ENCODE measurements at places on chromosomes 1 and 21.

GRCh38 chr1:244163861-244164510, 112.9 kb downstream of the ZBTB18 start:
- no peak for DNase-seq

- DNase-seq: no peak
Measured at GRCh38 chr21:46366561-46366960, 42.6 kb downstream of the PCNT start.

DNA sequence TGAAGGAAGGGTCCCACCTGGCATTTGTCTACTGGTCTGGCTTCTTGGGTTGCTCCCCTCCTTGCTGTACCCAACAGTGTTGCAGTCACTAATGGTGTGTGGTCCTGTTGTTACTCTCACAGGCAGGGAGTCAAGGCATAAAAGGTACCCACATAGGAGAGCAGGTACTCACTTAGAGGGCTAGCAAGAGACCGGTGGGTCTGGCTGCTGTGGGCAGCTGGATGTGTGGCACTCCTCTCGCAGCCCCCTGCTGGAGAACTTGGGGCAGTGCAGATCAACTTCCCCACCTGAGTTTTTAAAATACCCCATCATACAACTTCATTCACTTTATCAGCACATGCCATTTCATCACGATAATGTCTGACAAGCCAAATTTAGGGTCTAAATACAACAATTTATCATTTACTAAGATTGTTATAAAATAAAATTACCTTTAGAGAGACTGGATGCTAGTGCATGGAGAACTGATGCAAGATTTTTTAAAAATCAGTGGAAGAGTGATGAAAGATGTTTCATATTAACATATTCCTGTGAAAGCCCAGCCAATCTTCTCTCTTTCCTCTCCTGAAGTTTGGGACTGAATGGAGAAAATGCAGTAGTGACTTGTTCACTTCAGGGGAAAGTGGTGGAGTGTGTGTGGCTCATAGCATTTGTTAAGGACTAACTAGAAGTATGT, 42.8 kb downstream of the ACP6 start:
- peak; percentile 20 for DNase-seq

DNA sequence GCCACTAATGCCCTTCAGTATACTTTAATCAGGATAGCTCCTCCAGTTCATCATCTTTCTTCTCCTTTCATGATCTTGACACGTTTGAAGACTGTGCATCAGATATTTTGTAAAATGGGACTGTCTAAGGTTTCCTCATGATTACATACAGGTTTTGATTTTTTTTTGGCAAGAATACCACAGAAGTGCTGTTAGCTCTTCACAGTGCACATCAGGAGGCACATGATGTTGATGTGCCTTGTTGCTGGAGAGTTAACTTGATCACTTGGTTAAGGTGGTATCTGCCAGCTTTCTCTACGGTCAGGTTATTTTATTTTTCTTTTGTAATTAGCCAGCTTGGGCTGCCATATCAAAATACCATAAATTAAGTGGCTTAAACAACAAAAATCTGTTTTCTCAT, 128.6 kb upstream of the IVNS1ABP start:
- no peak for DNase-seq

DNA sequence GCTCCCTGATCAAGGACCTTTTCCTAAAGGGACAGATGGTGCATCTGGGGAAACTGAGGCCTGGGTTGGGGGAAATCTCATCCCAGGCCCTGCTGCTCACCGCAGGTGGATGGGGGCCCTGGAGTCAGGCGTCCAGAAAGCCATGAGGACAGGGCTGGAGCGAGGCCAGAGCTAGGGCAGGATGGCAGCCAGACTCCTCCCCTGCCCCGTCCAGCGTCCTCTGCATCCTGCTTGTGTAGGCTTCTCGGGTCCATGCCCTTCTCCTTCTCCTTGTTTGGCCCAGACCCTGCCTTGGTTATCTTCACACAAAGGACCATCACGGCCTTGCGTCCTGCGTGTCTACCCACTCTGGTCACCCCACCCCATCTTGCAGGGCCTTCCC, 43.0 kb downstream of the TRIM11 start:
- no peak for DNase-seq

- no peak for DNase-seq
Measured at GRCh38 chr1:116031302-116031835, 55.1 kb downstream of the SLC22A15 start.

GRCh38 chr1:44500181-44501046, 95.4 kb downstream of the RNF220 start:
- no peak for DNase-seq

DNA sequence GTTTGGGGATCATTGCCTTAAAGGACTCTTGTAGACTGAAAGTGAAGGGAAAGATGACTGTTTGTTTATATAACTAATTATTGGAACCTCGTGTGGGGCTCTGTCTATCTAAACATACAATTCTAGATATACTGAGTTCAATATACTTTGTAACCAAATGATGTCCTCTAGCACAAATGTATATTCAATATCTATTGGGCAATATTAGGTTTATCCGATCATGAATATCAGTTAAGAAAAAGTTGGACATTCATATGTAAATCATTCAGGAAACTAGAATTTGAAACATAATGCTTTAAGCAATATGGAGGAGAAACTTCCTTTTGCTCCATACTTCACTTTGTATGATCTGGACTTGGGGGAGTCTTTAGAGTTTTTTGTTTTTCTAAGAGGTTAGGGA, 8.9 kb upstream of the RC3H1 start:
- no peak for DNase-seq

GRCh38 chr1:39026866-39027507, 837 bp downstream of the NDUFS5 start:
- no peak for DNase-seq

DNA sequence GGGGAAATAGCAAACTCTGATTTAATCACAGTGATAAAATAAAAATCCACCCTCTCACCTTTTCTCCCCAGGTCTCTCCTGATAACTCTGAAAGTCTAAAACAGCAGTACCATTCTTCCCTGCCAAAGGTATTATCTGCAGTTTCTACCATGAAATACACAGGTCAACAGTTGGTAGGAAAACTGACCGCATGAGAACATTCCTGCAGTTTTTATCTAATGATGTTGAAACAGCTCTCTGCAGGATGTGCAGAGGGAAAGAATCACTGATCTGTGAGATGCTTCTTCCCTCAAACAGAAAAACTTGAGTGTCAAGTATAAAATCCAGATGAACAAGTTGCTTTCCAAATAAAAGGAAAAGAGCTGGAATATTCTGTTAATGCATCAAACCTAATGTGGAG, 39.1 kb downstream of the KCNJ6 start:
- no peak for DNase-seq

- no peak for DNase-seq
Measured at GRCh38 chr21:43910460-43910859, 45.4 kb downstream of the AGPAT3 start.

DNA sequence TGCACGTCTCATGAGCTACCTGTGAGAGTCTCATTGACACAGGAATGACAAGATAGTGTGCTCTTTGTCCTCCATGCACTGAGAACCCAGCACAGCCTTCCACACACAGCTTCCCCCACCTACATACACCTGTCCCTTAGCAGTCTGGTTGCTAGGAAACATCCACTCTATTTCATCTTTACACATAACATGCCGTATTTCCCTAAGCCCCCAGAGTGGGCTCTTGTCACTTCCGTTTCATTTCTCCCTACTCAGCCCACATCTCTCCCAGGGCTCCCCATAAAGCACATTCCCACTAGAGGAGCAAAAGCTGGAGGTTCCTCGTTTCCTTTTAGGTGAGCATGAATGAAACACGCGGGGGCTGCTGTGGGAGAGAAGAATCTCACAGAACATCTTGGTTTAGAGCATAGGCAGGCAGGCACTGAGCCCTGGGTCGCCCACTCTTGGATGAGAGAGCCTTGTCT, 137.1 kb downstream of the ETS2 start:
- DNase-seq: no peak
